ENCODE measurements at places on chromosomes 6 and 20.

DNA sequence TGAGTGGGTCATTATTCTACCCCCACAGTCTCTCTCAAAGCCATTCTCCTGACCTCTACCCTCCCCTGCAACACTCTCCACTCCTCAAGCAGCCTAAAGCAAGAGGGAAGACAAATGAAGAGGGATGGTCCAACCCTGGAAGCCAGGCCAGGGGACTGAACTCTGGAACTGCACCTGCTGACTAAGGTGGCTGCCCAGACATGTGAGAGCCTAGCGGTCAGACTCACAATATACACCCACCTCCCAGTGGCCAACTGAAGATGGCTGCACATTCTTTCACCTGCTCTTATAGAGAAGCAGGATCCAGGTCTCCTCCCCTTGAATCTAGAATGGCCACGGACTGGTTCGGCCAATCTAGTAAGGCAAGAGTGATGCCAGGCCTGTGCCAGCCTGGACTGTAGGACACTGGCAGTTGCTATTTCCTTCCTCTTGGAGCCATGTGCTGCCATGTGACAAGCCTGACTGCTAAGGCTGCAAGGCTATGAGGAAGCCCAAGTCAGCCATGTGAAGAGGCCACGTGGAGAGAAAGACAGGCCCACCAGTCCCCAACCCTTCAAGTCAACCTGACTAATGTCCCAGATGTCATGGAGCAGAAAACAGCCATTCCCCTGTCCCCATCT is 31.8 kb downstream of the ACSS1 start:
- DNase-seq: no peak

GRCh38 chr6:81795890-81796289 is 43.4 kb upstream of the TENT5A start:
- no peak for DNase-seq

DNA sequence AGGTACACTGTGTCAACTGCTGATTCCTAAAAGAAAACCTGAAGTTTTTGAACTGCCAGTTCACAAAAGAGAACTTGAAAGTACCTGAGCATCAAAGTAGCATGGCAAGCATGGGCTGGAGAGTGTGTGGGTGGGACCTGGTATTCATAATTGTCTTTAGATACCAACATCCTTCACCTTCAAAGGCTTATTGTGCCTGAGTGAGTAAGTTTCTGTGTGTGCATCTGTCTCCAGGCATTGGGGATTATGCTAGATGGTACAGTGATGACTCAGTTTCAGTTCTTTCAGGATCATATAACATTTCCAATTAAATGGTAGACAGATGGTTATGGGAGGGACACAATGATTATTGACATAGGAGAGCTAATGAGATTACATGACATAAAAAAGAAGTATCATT is 238.5 kb downstream of the ZFAND3 start:
- DNase-seq: peak; percentile 57

DNA sequence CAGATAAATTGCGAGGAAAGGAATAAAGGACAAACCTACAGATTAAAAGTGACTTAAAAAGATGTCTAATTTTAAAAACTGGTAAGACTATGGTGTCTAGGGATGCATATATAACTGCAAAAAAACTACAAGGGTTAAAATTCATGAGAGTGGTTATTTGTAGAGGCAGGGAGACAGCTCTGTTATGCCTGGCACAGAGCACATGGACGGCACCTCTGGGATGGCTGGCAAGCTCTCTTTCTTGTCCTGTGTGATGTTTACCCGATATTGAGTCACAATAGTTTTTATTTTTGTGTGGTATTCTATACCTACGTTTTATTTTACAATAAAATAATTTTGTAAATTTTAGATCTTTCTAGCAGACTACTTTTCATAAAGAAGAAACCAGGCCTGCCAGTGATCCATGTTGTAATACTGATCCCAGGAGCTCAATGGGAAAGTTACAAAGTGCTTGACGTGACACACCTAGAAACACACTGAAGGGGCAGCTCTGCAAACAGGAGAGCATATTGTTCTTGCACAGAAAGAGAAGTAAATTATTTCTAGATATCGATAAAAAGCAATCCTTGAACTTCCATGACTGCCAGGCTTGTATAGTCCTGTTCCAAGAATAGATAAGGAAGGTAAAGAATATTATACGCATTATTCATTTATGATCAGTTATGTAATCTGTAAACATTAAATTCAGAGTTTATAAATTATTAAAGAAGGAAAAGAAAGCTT is 290.0 kb downstream of the PTPRK start:
- no peak for DNase-seq

DNA sequence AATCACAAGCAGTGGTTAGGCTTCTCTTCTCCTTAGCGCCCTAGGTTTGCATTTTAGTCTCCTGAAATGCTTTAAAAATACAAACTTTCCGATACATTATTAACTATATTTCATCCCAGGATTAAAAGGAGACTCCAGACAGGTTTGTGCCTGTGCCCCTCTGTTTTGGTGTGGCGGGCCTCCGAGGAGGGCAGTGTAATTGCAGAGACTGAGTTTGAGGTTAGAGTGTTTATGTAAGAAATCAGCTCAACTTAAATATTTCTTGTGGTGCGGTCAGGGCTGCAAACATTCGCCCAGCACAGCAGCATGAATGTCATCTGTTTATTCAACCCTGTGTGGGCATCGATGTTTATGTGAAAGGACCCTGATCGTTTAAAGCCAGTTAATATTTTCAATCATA is 130.4 kb upstream of the AKAP12 start:
- no peak for DNase-seq

DNA sequence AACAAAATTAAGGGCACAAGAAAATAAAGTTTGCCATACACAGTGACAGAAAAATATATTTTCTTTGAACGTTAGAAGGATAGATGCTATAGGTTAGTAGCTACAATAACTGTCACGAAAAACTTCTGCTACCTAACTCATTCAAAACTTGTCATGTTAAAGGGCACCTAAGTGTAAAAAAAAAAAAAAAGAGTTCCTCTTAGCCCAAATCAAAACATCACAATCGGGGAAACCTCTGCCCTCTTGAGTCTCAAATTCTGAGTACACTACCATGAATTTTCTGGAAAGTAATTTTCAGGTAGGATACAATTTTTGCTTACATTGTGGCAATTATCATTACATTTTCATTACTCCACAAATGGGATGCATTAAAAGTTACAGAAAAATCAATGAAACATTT is 5.7 kb downstream of the ATXN1 start:
- DNase-seq: no peak

- no peak for DNase-seq
These were observed 96.0 kb downstream of the JPH2 start for GRCh38 chr20:44091026-44091425.

DNA sequence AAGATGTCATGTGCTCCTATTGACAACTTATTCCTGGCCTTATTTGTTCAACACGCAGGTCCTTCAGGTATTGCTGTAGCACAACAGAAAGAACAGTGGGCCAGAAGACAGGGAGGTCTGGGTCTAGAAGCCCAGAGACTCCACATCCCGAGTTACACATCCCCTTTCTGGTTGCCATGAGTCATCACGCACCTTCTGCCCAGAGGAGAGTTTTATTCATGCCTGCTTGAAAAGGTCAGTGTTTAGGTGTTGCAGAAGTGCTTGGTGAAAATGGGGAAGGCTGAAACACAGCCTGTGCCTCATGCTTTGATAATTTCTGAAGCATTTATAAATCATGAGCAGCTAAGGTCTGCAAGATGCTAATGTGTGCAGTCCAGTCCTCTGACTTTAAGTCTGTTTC is 256.4 kb downstream of the GMPR start:
- DNase-seq: no peak

DNA sequence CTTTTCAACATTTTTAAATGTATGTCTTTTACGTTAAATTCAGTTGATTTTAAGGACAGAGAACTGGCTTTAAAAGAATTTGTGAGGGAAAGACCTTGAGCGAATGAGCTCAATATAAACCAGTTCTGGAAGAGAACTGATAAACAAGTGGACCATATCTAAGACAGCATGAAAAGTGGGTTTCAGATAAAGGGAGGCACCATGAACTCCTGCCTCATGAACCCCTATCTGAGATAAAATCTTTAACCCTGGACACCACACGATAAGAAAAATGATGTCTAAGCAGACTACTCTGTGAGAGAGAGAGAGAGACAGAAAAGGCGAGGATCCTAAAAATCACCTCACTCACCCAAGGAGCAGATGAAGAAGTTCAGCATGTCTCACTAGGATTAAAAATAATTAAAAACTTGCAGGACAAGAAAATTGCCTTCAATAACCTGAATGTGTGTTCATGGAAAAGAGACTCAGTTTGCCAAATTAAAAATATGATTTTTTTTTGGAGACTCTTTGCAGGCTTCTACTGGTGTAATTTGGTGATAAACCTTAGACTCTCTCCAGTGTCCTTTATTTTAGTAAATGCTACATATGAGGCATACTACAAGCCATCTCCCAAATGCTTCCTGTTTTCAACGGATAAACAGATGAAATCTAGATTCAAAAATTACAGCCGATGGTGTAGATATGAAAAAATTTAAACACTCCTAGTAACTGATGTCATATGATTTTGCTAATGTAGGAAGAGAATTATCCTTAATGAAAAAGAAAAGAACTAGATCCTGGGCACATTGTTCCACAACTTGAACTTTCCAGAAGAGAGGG is 299.5 kb downstream of the ADGB start:
- no peak for DNase-seq

DNA sequence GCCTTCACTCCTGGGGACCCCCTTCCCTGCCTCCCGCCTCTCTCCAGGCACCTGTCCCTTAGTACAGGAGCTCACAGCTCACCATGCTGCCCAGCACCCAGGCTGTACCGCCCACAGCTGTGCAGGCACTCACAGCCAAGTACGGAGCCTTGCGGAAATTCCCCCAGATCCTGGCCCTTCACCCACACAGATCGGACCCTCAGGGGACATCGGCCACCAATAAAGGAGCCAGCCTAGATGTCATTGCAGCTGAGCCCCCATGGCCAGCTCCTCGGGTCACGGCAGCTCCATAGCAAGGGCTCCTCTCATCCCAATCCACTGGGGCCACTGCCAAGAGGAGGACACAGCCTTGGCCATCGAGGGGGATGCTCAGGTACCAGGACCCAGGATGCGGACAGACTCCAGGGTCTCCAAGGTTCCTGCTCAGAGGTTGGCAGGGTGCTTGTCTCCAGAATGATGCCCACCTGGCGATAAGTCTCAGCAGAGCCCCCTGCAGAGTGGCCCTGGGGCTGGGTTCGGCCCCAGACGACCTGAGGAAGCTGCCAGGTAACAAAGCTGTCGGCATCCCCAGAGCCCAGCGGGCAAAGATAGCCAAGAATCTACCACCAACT is 82.3 kb downstream of the YTHDF1 start:
- no peak for DNase-seq

GRCh38 chr6:41657131-41658094 is 19.1 kb downstream of the MDFI start:
- DNase-seq: no peak

- DNase-seq: peak; percentile 29
These were observed 46.0 kb upstream of the PTPN1 start for GRCh38 chr20:50464026-50464724.

- no peak for DNase-seq
These were observed 126.9 kb upstream of the UFL1 start for GRCh38 chr6:96394727-96395126.

DNA sequence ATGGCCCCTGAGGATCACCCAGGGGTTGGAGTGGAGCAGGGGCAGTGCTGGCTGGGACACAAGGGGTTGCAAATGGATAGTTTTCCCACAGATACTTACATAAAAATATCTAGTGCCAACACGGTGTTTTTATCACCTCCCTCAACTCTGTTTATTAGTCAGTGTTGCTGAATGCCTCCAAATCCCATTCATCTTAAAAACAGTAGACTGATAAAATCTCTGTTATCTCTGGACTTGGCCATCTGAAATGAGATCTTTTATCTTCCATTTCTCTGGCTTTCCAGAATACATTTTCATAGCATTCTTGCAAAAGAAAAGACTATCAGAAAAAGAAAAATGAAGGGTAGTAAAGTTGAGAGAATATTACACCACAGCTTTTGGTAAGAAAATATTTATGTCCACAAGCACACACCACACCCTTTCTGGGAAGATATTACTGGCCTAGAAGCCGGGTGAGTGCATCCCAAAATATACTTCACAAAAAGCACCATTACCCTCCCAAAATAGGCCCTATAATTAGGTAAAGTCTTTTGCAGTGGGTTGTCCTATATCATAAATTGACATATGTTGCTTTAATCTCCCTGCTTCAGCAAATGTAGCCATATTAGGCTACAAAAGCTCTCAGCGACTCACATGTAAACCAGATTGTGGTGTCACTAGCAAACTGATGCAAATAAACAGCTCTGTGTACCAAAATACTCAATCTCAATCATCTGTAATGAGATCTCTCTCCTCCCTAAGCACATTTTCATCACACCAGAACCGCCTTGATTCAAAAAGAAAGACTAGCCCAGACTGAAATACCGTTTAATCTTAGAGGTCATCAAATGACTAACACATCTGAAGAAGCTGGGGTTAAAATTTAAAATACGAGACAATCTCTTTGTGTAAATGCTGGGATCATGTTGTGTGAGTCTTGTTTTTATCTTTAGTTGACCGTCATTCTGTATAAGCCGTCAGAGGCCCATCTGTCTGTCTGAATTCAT is 96.7 kb downstream of the FYN start:
- DNase-seq: no peak

DNA sequence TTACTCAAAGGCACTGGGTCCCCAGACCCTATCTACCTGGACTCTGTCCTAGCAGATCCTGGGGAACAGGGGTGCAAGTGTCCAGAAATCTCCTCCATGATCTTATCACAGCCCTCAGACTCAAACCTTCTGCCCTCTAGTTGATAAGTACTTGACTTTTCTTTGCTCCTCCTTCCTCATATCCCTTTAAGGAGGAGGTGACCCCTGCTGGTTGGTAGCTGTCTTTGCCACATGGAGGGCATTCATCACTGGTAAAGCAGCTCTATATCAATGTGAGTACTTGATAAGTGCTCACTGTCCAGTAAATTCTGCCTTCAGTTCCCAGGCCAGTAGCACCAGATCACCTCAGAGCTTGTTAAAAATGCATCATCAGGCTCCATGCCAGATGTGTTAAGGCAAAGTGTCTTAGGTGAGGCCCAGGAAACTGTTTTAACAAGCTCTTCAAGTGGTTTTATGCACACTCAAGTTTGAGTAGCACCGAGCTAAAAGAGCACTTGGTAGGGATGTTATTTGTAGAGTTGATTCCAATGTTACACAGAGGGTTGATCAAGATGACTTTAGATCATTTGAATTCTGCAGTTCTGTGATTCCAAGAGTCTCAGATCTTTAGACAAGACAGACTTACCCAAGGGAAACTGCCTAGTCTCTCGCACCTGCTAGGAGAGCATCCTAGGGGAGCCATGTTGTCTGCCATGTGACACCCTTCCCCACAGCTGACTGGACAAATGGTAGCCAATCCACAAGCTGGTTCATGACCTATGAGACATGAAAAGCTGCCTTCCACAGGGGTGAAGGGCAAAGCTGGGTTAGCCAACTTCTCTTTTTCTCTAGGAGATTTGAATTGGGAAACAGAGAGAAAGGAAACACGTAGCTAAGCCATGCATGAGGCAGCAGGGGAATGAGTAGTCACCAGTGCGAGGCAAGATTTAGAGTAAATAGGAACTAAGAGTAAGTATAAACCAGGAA is 18.6 kb downstream of the TREML2 start:
- no peak for DNase-seq

GRCh38 chr6:139425780-139426179 is 51.3 kb upstream of the CITED2 start:
- no peak for DNase-seq

Measured in stimulated activated CD4-positive, alpha-beta T cell treated with anti-CD3 and anti-CD28 coated beads, Interleukin-12 subunit alpha, Interleukin-12 subunit beta, amount 100 ng/mL, for 24 hours (primary cell).